ENCODE measurements at places on chromosomes 7 and 10.

- DNase-seq: no peak
Measured at GRCh38 chr7:35983626-35984025, 169.4 kb upstream of the EEPD1 start.

- no peak for DNase-seq
Measured at GRCh38 chr10:59945991-59946390, 39.6 kb upstream of the CCDC6 start.

GRCh38 chr7:56181010-56181409, 64.8 kb upstream of the NUPR2 start:
- no peak for DNase-seq

DNA sequence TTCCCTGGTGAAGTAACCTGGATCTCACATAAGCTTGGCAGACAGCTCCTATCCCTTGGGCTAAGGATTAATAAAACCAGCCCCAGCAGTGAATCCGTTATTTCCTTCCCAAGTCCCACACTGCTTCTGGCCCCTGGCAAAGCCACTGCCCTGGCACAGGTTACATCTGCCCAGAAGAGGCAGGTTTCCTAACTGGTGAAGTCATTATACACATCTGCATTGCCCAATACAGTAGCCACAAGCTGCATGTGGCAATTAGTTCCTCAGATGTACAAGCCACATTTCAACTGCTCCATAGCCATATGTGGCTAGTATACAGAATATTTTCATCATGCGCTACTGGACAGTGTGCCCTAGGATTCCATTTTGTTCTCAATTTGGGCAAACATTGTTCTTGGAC, 273.0 kb downstream of the GRM8 start:
- DNase-seq: no peak

- no peak for DNase-seq
Measured at GRCh38 chr7:111763221-111763801, 201.0 kb upstream of the IMMP2L start.

DNA sequence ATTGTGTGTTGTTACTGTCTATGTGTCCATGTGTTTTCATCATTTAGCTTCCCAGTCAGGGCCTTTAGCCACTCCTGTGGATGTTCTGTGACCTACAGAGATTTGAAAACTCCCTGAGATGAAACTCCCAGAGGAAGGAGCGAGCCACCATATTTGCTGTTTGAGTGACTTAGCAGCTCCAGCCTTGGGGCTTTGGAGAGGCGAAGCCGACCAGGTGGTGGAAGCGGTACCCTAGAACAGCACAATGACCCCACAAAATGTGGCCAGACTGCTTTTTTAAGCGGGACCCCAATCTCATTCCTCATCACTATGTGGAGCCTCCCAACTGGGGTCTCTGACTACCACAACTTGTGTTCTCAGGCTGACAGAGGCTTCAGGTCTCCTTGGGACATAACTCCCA, 323.9 kb upstream of the KCND2 start:
- no peak for DNase-seq

DNA sequence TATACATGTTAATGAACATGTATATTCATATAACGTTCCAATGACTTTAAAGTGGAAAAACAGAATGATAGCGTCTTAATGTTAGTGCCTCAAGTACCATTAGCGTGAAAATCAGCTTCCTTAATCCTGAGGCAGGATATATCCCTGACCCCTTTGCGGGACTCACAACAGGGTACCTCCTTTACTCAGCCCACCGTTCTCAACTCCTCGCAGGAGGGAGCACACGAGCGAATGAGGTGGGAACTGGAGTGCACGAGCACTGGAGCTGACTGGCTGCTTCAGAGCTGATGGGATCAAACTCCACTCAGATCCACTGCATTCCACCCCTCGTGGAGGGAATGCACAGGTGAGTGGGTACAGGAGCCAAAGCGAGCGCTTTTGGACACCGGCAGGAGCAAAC, 36.1 kb downstream of the AVL9 start:
- DNase-seq: no peak

- DNase-seq: no peak
Measured at GRCh38 chr10:29823553-29824080, 188.8 kb upstream of the SVIL start.

- no peak for DNase-seq
Measured at GRCh38 chr10:109701633-109702215, 221.6 kb downstream of the XPNPEP1 start.

GRCh38 chr10:90589825-90590224, 268.0 kb downstream of the HTR7 start:
- no peak for DNase-seq

- DNase-seq: no peak
Measured at GRCh38 chr7:29806208-29806994, at the start of gene WIPF3. Gene WIPF3, plus strand, starts transcription at chr7:29806508. Its CDS starts 28,217 bp downstream, at chr7:29834725.

DNA sequence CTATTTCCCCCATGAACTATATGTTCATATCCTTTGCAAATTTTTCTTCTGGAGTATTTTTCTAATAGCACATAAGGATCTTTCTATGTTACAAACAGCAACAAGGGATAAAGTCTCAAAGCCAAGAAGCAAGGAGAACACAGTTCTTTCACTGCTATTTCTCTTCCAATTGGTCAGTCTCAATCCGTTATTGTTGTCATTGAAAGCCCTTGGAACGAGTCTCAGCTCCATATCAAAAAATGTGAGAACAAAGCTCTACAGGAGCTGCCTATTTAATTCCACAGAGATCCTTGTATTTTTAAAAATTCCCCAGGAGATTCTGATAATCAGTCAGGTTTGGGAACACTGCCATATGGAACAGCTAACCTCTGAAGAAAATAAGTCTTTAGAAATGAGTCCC, 15.7 kb downstream of the SLC35B4 start:
- no peak for DNase-seq

- no peak for DNase-seq
Measured at GRCh38 chr10:69685802-69686585, 55.9 kb downstream of the FAM241B start.

GRCh38 chr10:112810711-112811151, 139.3 kb upstream of the TCF7L2 start:
- no peak for DNase-seq

- no peak for DNase-seq
Measured at GRCh38 chr7:107944411-107945169, 53.6 kb downstream of the DLD start.

DNA sequence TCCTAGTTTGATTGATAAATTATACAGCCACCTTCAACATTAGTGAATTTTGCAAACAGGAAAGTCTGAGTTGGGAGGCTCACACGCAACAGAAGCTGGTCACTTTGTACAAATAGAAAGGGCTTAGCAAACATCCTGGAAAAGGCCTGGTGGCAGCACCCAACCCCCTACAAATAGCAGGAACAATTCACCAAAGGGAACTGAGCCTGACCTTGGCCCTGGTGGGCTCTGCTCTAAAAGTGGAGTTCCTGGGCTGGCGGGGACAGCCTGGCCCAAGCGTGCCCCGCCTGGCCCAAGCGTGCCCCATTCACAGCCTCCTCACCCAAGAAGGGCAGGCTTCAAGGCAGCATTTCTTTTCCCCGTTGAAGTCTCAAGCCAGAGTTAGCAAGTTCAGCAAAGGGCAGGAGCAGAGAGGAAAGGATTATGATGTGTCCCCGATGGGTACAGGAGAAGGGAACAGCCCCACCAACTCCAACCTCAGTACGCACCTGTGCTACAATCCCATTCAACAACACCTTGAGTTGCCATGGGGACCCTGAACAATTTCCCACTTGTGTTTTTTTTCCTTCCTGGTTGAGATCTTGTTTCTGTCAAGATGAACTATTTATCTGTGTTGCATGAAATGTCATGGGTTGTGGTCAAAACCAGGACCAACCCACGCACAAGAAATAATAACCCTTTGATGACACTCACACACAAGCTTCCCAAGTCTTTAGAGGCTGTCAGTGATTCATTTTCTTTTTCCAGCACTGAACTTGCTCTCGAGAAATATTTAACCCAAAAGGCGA, 43.4 kb downstream of the RGS10 start:
- no peak for DNase-seq

DNA sequence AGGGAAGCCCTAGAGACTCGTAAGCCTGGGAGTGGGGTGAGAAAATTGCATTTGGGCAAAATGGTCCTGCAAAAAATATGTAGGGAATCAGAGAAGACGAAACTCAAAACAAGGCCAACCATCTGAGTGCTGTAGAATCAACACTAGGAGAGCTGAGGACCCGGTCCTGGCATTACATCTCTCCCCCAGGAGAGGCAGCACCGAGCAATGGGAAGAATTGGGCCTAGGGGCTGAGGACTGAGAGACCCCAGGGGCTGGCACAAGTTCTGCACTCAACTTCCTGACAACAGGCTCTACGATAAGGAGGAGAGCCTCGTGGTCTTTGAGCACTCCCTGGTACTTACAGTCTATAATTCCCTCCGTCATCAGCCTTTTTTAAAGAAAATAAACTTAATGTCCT, 47.6 kb downstream of the BPGM start:
- DNase-seq: no peak

DNA sequence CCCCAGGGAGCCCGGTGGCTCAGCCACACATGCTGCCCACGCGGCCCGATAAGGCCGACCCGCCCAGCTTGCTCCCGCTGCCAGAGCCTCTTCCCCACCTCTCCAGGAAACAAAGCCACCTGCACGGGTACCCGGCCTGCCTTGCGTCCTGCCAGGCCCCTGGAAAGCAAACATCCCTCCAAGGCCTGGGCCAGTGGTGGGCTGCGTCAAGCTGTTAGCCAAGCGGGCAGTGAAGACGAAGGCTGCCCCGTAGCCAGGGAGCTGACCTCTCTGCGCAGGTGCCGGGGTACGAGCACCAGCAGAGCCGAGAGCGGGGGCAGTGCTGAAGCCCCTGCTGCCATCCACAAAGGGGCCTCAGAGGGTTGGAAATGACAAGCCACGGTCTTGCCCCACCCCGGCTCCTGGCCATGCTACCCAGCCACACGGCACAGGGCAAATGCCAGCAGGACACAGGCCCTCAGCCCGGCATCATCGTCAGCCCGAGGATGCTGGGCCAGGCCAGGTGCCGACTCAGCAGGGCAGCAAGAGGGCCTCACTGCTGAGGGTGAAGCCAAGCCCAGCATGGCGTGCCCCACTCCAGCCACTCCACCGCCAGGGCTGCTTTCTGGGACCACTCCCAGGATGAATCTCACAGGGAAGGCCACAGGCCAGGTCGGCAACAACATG, 140.0 kb downstream of the PTPRN2 start:
- no peak for DNase-seq

- no peak for DNase-seq
Measured at GRCh38 chr10:132112611-132113010, 46.9 kb downstream of the JAKMIP3 start.

DNA sequence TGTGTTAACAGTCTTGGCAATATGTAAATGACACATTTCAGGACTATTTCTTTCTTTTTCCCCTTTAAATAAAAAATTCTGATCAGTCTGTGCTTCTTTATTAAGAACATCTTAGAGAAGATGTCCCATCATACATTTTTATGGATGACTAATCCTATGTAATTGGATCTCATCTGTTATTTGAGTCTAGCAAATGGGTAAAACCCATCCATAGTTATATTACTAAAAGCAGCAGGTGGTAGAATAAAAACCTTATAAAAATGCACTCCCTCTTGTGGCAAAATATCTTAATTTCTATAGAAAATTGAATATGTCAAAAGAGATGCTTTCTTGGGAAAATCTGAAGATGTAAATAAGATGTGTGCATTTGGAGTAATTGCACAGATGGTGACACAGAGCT, 35.3 kb downstream of the TRRAP start:
- no peak for DNase-seq

- no peak for DNase-seq
Measured at GRCh38 chr7:14937581-14937980, 35.0 kb upstream of the DGKB start.

DNA sequence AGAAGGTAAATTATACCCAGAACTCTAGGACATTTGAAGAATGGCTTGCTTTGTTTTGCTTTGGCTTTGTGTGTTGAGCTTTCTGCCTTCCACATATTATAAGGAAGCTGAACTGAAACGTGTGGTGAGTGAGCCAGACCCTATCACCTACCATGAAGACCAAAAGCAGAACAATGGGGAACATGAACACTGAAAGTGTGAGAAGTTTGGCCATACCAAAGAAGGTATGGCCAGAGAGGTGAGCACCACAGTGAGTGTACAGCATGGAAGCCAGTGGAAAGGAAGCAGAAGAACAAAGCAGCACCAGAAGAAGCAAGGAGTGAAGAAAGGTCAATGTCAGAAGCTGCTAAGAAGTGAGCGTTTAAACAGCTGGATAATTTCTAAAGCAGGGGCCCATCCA, 59.7 kb upstream of the CCDC71L start:
- no peak for DNase-seq

- DNase-seq: no peak
Measured at GRCh38 chr7:94662548-94662947, 6.6 kb upstream of the SGCE start.
